Calu3 (cell line): ENCODE measurements at places on chromosomes 11 and 22. TPM values are rescaled to one million over a fixed set of nuclear protein-coding genes. Genes with fewer than 3 reads are reported as not detected.

- DNase-seq: no peak
Observed at GRCh38 chr22:46262449-46263215, 511 bp downstream of the PKDREJ start.

DNA sequence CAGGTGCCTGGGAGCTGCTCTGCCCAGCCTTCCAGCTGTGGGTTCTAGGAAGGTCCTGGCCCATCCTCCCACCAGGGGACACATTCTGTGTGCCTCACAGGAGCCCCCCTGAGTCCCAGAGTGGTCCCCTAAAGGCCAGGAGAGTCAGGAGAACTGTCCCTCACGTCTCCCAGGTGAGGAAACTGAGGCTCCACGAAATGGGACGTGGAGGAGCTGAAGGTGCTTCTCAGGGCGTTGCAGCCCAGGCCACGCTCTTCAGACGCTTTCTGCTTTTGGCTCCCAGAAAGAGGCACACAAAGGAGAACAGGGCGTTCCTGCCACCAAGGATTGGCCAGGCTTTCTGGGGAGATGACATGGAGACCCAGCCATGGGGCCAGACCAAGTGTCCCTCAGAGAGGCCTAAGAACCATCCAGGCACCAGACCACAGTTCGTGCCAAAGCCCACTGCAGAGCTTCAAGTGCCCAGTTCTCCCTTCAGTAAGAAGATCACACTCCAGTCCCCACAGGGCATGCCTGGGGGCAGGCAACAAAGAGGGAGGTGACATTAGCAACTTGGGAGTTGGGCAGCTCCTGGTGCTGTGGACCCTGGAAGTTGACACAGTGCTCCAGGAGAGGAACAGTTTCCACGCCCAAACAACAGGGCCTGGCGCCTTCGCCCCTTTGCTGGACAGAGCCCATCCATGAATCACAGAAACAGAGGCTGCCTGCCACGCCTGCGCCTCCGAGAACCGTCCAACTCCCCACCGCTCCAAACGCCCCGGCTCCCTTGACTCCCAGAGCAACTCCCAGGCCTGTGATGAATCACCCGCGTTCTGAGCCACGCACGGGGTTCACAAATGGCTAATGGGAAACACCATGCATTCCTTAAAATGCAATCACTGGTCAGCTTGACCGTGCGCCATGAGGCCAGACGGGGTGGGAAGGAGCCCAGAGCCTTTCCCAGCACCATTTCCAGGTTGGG is 589.2 kb downstream of the BRD1 start:
- DNase-seq: no peak

DNA sequence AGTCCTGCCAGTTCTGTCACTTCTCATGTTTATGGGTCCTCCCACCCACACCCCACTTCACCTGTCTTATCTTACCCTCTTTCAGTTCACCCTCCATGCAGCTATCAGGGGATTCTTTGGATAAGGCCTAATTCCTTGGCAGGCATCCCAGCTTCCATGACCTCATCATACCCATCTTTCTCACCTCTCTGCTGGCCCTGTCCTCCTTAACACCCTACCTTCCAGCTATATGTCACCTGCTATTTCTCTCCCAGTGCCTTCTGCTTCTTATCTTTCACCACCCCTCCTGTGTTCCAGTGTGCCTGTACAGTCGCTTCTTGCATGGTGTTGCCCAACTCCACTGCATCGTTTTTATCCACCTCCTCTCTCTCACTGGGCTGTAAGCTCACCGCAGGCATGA is 28.3 kb downstream of the SNU13 start:
- no peak for DNase-seq

GRCh38 chr11:35239471-35240075 is 100.6 kb downstream of the CD44 start:
- DNase-seq: no peak

- no peak for DNase-seq
Observed at GRCh38 chr11:8766043-8766987, 83.7 kb downstream of the RPL27A start.

GRCh38 chr11:60334005-60334620 is 7.1 kb downstream of the MS4A6E start:
- DNase-seq: peak; percentile 89

- DNase-seq: no peak
Observed at GRCh38 chr22:36197514-36198146, 4.0 kb downstream of the APOL4 start.

VPREB1 gene
- not detected in 2 replicates for total RNA-seq

CATSPER1 gene
- total RNA-seq: 1.0 and 2.6 TPM in 2 replicates
